Stimulated activated naive CD4-positive, alpha-beta T cell (primary cell): ENCODE measurements at places on chromosomes 13 and 19.

GRCh38 chr19:46931202-46931601, 70.4 kb downstream of the ARHGAP35 start:
- DNase-seq = no peak

DNA sequence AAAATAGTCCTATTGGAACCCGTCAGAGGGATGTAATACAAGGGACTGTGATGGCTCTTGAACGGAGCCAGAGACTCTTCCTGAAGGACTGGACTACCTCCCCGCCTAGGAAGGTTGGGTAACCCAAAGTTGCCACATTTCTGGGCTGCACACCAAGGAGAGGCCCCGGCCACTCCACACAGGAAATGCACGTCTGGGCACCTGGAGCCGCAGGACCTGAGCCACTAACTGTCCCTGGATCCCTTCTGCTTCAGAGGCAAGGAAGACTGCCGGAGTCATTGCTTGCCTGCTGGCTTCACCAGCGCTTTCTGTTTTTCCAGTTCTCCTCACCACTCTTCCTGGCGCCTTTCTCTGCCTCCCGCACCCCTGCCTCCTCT, 1.2 kb upstream of the FLT1 start:
- no peak for DNase-seq

DNA sequence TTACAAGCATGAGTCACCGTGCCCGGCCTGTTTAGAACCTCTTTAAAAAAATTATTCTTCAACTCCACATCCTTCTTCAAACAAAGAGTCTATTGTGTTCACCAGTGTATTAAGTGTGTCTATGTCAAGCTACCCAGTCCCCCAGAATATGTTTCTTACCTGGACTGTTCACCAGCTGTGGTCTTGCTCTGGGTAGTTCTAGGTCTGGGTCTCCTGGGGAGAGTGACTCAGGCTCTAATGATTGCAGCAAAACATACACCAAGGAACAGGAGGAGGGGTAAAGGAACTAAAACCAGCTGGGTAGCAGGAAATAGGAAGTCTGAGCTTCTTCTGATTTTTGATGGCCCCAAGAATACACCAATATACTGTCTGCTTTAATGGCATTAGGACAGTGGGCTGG, at the start of gene FPR1:
Gene FPR1 (minus strand): TSS at position 224 of the 400 bp plus-strand sequence. CDS start 4,884 bp downstream, outside the sequence.
- DNase-seq = no peak

DNA sequence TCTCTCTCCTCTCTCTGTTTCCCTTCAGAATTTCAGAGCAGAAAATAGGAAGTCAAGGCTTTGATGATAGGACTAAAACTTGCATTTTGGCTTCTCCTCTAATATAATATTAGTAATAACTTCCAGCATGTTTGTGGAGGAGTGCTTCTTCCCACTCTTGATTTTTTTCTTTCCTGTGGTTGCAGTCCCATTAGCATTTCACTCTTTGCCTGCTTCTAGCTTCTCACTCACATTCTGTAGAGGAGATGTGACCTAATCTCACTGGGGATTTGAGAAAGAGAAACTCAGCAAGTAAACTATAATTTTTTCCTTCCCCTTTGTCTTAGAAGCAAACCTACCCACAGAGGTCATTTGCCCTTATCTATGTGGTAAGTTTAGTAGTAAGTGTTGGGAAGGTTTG, 169.4 kb upstream of the HTR2A start:
- no peak for DNase-seq

- no peak for DNase-seq
Observed at GRCh38 chr13:101942038-101942437, 459.8 kb downstream of the FGF14 start.

DNA sequence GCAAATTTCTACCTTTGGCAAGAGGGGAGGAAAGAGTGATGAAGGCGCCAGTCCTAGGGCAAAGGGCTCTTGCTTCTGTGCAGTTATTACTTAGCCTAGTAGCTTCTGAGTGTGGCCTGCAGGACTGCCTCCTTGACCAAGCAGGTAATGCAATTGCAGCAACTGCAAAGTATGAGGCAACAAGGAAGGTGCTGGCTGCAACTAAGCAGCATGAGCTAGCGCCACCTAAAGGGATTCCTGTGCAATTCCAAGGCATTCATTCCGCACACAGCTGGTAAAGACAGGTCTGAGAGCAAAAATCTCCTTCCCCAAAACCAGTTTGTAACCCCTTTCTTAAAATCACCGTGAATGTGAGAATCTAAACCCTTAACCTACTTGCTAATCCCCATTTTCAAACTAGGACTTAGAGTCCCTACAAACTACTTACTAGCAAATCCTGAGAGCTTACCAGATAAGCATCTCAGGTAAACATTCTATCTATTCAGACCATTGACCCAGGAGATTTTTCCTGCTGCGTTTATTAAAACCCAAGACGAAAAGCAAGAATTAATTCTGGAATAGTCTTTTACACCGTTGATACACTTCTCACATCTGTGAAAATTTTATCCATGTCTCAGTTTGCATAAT, 62.9 kb downstream of the DCT start:
- DNase-seq = no peak

- DNase-seq = no peak
Observed at GRCh38 chr13:38180670-38181069, 169.0 kb upstream of the UFM1 start.

GRCh38 chr13:51134763-51135365, 23.8 kb upstream of the C13orf42 start:
- DNase-seq = no peak

GRCh38 chr13:95440441-95441088, 112.0 kb upstream of the CLDN10 start:
- DNase-seq = no peak

GRCh38 chr13:44421853-44422525, 48.4 kb downstream of the SERP2 start:
- DNase-seq = no peak

DNA sequence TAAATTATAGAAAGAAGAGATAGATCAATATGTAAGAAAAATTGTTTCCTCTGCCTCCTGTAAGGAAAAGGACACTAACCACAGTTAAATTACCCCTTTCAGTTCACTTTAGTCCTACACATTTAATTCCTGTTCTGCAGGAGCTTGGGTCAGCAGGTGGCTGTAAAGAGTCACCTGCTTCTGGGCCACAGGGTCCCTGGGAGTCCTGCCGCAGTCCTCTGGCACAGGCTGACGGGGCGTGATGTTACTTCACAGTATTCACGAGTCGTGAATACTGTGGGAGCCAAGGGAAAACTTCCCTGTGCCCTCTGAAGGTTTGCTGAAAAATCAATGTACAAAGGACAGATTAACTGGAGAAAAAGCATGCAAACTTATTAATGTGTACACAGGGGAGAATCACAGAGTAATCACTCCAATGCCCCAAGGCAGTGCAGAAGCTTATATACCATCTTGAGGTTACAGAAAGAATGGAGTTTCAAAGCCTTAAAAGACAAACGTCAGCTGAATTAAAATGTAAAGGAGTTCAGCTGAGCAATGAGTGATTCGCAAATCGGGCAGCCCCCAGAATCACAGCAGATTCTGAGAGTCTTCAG, 125.8 kb upstream of the TMTC4 start:
- DNase-seq = no peak

DNA sequence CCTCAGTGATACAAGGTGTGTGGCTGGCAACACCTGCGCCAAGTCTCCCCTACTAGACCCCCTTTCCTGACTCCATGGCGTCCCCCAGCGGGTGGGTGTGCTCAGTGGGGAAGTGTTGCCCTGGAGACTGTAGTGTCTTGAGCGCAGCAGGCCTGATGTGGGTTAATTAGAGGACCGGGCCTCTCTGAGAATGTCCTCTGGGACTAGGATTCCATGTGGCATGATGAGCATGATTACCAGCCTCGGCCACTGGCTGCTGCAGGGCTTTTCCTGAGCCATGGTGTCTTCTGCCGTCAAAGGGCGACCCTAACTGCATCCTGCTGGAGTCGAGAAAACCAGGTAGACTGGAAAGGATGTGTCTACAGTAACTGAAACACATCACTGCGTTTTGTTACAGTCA, 28.1 kb downstream of the MICOS13 start:
- DNase-seq = no peak

DNA sequence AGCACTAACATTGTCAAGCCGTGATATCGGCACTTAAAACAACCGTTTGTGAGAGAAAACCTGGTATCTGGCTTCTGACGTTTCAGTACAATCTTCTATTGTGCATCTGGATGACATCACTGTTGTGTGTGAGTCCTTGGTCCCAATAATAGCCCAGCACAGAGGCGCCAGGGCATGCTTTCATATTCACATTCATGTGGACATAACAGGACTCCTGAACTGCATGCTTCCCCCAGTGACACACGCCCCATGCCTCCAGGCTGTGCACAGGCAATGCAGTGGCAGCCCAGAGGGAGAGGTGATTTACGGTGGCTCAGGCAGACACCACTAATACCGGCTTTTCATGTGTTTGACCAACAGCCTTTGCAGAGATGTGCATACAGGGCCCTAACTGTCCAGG, 58.1 kb downstream of the MRPL57 start:
- no peak for DNase-seq

- no peak for DNase-seq
Observed at GRCh38 chr13:28609926-28610325, 49.0 kb upstream of the POMP start.

DNA sequence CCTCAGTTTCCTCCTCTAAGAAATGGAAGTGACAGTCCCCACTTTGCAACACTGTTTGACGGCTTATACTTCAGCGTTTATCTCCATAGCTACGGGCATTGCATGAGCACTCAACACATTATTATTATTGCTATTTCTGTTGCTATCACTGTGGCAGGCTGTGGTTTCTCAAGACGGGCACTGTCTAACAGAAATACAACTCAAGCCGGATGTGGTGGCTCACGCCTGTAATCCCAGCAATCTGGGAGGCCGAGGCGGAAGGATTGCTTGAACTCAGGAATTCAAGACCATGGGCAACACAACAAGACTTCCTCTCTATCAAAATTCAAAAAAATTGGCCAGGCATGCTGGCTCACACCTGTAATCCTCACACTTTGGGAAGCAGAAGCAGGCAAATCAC, 4.9 kb upstream of the ZSWIM4 start:
- no peak for DNase-seq

DNA sequence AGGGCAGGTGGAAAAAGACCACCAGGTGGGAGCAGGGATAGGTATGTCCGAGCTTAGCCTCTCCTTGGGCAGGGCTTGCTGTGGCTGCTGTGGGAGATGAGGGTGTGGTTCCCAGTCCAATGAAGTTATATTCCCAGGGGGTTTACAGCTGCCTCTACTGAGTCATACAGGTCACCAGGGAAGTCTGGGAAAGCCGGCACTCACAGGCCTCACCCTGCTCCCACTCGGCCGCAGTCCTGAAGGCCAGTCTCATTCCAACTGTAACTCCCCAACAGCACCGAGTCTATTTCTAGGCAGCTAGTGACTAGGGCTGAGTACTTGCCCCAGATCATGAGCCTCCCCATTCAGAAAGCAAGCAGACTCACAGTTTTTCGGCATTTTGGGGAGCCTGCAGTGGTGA, 77.1 kb downstream of the FNDC3A start:
- DNase-seq = no peak

DNA sequence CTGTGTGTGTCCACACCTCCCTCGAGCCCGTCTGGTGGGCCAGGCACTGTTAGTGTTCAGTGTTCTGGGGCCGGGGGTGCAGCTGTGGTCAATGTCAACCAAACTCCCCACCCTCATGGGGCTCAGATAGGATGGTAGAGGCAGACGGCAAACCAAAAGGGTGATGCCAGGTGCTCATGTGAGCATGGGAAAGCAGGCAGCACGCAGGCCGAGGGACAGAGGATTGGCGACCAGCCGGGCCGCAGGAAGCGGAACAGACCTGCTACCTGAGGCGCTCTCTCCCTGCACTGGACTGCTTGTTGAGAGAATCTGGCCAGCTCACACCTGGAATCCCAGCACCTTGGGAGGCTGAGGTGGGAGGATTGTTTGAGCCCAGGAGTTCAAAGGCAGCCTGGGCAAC, 29.1 kb downstream of the DHX34 start:
- no peak for DNase-seq

GRCh38 chr19:53511933-53512374, 26.0 kb upstream of the ZNF331 start:
- DNase-seq = peak; percentile 23

DNA sequence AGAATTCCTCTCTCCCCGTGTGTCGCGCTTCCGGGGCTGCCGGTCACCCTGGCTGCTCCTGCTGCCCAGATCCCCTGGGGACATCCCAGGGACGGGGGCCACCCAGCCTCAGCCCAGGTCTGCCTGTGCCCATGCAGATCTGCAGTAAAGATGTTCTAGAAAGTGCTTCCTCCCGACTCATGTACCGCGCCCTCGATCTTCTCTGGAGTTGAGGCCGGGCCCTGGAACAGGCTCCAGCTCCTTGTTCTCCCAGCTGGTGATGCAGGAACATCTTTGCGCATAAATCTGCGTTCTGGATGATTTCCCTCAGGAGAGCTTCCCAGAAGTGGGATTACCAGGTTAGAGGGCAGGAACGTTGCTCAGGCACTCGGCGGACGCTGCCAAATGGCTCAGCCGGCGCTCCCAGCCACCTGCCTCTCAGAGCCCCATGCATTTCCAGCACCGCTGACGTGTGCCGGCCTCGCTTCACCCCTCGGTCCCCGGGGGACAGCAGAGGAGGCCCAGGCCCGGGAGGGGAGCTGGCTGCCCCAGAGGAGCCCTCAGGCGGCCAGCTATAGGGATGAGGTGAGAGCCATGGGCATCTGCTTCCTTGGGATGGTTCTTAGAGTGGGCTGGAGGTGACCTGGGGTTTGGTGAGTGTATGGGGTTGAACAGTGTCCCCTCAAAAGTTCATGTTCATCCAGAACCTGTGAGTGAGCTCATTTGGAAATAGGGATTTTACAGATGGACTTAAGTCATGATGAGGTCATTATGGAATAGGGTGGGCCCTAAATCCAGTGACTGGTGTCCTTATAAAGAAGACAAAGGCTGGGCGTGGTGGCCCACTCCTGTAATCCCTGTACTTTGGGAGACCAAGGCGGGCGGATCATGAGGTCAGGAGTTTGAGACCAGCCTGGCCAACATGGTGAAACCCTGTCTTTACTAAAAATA, 42.6 kb downstream of the CRTC1 start:
- no peak for DNase-seq

DNA sequence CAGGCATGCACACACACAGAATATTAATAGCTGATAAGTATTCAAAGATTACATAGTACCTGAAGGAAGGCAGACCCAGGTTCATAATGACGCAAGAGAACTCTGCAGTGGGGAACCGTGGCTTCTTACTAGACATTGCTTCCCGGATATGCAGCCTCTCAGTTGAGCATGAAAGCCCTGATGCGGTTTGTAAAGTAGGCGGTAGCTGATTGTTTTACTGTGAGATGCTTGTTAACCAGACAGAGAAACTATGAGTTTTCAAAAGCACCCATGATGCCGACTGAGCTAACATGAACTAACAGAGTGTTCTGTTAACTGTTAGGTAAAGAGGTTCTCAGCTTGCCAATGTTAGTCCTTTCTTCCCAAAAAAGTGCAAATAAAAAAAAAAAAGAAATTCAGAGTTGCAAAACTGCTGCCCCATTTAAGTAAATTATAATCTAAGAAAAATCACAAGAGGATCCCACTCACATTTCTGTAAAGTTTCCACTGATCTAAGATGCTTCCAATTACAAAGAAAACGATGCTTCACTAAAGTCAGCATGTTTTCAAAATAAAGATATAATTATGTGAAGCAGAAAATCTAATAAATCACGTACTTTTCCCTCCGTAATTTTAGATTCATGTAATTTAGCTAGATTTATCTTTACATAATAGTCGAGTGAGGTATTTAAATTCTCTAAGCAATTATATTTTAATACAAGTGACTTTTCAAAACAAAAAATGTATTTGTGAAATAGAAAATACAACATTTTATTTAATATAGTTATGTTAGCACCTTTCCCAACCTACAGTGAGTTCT, 2.2 kb downstream of the FLT1 start:
- peak; percentile 18 for DNase-seq
